Activated CD8-positive, alpha-beta memory T cell treated with anti-CD3 and anti-CD28 coated beads for 1 hour (primary cell): ENCODE measurements at places on chromosomes 5 and 9.

DNA sequence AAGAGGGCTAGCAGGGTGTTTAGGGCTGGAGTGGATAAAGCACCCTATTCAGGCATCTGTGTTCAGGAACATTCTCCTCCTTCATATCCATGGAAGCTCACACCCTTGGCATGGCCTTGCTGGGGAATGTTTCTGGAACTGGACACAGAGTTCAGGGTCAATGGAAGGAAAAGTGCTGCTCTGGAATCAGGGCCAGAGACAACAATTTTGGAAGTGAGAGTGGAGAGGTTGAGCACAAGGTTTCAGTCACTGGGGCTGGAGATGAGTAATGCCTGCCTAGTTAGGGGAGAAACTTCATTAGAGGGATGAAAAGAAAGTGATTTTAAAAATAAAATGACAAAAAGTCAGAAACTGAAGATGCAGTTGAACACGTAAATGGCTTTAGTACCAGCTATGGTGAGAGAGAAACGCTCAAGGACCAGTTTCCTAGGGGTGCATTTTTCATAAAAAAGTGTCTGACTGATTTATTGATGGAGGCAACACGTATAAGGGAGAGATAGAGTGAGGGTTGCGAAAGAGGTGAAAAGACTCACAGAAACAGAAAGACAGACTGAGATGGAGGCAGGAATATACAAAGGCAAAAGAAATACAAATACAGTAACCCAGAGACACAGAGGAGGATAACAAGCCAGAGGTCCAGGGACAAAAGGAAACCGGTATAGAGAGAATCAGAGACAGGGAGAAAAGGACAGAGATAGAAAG lies 8.0 kb upstream of the TNFSF15 start:
- no peak for DNase-seq

GRCh38 chr5:35644543-35644942 lies 26.9 kb downstream of the SPEF2 start:
- no peak for DNase-seq

GRCh38 chr5:172003746-172004145 lies 2.7 kb downstream of the FBXW11 start:
- no peak for DNase-seq

- DNase-seq = no peak
Observed at GRCh38 chr9:111095441-111095840, 57.2 kb upstream of the LPAR1 start.

- no peak for DNase-seq
Observed at GRCh38 chr5:171250738-171251137, 58.3 kb upstream of the TLX3 start.

- DNase-seq = peak; percentile 11
Observed at GRCh38 chr9:112037281-112038016, 137.6 kb downstream of the SUSD1 start.

DNA sequence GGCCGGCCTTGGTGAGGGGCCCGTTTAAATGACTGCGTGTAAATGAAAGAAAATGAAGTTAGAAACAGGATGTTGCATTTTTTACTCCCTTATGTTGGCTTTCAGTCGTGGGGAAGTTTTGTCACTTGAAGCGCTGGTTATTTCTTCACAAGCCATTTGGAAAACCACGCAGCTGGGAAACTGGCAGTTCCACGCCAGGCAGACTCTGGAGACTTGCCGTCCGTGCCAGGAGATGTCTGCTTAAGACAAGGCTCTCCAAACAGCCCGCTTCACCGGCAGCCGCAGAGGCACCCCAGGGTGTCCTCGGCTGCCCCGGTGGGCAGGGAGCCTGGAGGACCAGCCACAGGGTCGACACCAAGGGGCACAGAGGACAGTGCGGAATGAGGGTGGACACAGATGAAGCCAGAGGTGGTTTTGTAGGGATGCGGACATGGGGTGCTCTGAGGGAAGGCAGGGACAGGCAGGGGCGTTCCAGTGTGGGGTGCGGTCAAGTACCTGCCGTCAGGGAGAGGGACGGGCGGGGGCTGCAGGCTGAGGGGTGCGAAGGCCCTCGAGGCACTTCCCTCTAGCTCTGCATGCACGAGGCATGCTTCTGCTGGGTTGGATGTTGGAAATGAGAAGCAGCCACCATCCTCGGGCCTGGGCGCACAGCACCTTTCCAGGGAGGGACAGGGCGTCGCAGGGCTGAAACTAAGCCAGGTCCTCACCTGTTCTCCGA lies 11.1 kb upstream of the AJM1 start:
- no peak for DNase-seq

GRCh38 chr9:89036383-89036782 lies 45.1 kb downstream of the S1PR3 start:
- no peak for DNase-seq

DNA sequence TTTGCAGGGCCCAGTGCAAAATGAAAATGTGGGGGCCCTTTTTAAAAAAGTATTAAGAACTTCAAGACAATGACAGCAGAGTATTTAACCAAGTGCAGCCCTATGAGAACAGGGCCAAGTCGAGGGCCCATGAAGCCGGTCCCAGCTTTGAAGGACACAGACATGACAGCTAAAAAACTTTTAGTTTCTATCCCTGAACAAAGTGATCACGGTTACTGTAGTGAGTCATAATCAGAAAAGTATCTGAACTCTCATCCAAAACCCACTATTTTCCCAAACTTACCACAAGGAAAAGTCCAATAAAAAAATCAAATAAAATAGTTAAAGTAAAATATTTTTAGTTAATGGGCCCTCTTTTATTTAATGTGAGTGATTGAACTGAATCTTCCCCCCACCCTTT lies 126.0 kb downstream of the MEF2C start:
- DNase-seq = no peak

DNA sequence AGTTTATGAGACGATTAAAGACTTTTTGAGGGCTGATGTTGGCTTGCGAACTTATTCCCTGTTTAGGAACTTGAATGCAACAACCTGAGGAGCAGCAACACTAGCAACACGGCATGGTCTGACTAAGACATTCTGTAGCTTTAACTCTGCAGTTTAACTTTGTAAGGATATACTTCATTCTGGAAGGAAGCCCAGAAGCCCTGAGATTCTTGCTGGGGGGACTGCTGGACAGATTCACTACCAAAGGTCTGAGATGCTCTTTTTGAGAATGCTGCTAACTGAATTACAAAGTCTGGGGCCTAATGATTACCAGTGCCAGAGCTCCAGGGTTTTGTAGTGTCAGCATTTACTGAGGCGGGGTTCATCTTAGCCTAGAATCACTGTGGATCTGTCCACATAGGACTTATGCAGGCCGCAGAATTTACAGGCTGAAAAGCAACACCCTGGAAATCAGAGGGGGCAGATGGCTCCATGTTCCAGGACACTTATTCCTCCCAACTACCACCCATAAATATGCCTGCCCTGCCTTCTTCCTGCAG lies 537.1 kb upstream of the CDH18 start:
- no peak for DNase-seq

DNA sequence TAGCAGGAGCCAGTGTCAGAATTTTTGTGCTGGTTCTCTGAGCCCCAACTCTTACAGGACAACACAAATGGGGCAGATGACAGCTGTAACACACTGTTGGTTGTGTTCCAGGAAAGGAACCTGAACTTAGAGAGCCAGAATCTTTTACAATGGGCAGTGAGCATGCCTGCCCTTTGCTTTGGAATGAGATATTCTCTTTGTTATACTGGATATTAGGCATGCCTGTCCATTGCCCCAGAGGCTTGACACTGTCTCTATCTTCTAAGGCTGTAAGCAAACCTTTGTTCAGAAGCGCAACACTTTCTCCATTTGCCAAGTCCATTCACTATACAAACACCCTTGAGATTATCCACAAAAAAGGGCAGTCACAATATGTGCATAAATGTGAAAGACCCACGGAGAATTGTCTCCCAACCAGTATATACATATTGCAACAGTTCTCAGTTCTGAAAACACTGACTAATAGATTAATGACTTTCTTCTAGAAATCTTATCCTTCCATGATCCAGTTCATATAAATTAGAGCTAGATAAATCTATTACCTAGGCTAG lies 26.3 kb upstream of the CEP120 start:
- no peak for DNase-seq

- DNase-seq = no peak
Observed at GRCh38 chr9:110640736-110641135, 27.9 kb upstream of the MUSK start.

GRCh38 chr9:126230692-126231091 lies 95.9 kb upstream of the MVB12B start:
- DNase-seq = no peak

GRCh38 chr5:143674469-143674786 lies 137.5 kb upstream of the HMHB1 start:
- DNase-seq = no peak

DNA sequence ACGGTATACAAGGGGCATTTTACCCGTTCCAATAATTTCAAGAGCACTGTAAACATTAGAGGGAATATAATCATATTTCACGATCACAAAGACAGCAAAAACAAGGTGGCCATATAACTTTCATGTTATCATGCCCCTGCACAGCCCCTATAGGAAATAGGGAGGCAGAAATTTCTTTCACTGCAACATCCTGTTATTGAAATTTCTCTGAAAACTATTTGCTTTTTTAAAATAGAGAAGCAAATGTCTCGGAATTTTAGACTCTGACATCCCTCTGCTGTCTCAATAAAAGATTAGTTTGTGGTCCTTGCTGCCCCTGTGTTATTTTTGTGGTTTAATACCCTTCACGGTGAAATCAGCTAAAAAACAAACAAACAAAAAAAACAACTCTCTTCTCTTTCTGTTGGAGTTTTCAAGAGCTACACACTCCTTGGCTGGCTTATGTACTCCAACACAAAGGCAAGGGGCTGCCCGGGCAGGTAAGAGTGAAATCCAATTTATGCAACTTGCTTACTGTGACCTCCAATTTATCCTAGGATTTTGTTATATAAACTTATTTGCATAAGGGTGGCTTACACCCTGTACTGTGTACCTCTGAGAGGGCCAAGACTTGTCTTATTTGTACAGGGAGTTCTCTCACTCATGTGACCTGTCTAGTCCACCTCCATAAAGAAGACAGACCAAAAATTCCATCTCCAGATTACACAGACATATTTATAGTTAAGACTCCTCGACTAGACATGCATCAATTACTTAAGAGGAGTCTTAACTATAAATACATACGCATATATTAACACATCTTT lies 223.6 kb downstream of the MLLT3 start:
- no peak for DNase-seq

- no peak for DNase-seq
Observed at GRCh38 chr5:125486634-125487033, 740.2 kb upstream of the ZNF608 start.

GRCh38 chr5:78574731-78575161 lies 73.8 kb downstream of the LHFPL2 start:
- no peak for DNase-seq

- DNase-seq = no peak
Observed at GRCh38 chr5:75051217-75051751, 1.1 kb downstream of the GCNT4 start.

- no peak for DNase-seq
Observed at GRCh38 chr9:21904371-21904770, 89.8 kb downstream of the CDKN2A start.

DNA sequence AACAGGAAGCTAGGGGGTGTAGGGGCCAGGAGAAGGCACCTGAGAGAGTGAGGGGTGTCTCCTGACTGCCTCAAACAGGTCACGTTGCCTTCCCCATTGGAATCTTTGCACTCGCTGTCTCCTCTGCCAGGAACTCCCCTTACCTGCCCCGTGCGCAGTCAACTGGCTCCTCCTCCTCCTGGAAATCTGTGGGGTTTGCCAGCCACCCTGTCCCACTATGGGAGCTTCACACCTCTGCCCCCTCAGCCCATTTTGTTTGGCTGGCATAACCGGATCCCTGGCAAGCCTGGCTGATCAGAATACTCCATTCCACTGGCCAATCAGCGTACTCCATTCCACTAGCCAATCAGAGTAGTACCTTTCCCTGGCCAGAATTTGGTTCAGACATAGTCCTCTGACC lies 10.4 kb upstream of the SLC34A1 start:
- no peak for DNase-seq

GRCh38 chr5:163534492-163535094 lies 29.2 kb downstream of the MAT2B start:
- no peak for DNase-seq

DNA sequence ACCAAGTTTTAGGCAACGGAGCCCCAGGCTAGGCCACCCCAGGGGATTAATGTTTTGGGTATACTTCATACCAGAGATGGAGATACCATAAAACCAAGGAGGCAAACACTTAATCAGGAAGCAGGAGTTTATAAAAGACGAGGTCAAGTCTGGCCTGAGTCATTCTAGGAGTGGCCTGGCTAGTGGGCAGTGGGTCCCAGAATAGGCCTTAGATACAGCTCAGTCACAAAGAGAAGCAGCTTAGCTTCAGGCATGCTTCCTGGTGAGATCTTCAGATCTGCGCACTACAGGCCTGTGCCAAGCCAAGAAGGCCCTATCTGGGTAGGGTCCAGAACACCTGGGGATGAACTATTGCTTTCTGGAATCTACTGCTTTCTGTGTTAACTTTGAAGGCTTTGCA lies 20.6 kb upstream of the NR5A1 start:
- no peak for DNase-seq

DNA sequence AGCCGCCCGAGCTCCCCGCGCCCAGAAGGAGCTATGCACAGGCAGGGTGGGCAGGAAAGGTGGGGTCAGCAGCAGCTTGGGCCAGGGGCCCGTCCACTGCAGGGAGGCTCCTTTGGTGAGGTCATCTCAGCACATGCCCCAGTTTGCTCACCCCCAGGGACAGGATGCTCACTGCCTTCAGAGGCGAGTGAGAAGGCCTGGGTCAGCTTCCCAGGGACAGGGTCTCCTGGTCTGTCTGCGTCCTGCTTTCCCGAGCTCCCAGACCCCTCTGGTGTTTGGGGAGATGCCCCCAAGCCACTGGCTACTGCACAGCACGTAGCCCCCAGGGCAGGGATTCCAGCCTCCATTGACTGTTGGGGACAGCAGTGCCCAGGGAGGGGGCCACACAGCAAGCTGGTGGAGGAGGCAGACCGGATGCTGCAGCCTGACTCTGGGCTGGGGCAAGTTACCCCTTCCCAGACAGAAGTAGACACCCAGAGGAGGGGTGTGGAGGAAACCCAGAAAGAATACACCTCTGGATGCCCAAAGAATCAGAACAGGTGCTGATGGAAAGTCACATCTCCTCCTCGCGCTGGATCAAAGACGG lies 581 bp upstream of the SARDH start:
- DNase-seq = no peak

DNA sequence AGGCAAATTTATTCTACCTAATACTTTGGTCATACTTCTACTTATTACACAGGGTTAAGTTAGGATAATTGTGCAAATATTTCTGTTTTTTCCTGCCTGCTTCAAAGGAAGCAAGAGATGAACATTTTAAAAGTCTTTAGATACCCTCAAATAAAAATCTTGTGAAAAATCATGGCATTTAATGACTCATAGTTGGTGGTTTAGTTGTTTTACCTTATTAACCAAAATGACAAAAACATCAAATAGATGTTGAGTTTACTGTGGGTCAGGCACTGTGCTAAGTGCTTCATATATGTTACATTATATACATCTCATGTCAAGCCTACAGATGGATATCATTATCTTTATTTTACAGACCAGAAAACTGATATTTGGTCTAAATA lies 54.4 kb downstream of the ZNF474 start:
- no peak for DNase-seq

- DNase-seq = no peak
Observed at GRCh38 chr9:109176963-109177362, 9.9 kb upstream of the FRRS1L start.
